ENCODE measurements at places on chromosomes 1 and 21.

GRCh38 chr21:25562660-25563059 lies 44.6 kb downstream of the MRPL39 start:
- DNase-seq: no peak

DNA sequence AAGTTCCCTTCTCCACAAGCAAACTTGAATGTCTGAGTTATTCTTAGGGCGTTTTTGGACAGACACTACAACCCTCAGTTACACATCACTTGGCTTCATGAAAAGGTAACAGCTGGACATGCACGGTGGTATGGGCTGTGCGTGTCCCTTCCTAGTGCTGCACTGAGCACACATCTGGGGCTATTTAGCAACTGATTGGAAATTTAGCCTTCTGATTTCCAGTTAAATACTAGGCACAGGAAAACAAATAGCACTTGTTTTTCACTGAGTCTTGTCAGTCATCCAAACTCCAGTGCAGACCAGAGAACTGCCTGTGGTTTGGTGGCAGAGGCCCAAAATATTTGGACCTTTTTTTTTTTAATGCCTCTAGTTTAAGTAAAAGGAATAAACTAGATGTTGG lies 134.7 kb downstream of the TGFBR3 start:
- DNase-seq: peak; percentile 89

- no peak for DNase-seq
Observed at GRCh38 chr1:177779166-177779965, 190.5 kb downstream of the SEC16B start.

DNA sequence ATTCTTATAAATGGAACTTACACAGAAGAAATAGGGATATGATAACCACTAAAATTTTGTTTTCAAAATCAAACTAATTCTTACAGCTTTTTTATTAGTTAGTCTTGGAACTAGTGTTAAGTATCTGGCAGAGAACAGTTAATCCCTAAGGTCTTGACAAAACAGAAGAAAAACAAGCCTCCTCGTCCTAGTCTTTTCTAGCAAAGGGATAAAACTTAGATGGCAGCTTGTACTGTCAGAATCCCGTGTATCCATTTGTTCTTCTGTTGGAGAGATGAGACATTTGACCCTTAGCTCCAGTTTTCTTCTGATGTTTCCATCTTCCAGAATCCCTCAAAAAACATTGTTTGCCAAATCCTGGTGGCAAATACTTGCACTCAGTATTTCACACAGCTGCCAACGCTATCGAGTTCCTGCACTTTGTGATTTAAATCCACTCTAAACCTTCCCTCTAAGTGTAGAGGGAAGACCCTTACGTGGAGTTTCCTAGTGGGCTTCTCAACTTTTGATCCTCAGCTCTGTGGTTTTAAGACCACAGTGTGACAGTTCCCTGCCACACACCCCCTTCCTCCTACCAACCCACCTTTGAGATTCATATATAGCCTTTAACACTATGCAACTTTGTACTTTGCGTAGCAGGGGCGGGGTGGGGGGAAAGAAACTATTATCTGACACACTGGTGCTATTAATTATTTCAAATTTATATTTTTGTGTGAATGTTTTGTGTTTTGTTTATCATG lies 42.3 kb upstream of the LAMC2 start:
- DNase-seq: no peak

- DNase-seq: peak; percentile 44
Observed at GRCh38 chr1:150309758-150310508, 11.4 kb upstream of the PRPF3 start.

- DNase-seq: no peak
Observed at GRCh38 chr1:56456435-56457101, 122.8 kb downstream of the PLPP3 start.

GRCh38 chr1:159877695-159878444 lies 15.4 kb upstream of the VSIG8 start:
- no peak for DNase-seq

GRCh38 chr1:38502758-38503157 lies 356.8 kb downstream of the RRAGC start:
- no peak for DNase-seq

GRCh38 chr1:183069562-183070216 lies 46.5 kb downstream of the LAMC1 start:
- no peak for DNase-seq

- DNase-seq: no peak
Observed at GRCh38 chr1:62589321-62589720, 8.0 kb upstream of the ANGPTL3 start.

DNA sequence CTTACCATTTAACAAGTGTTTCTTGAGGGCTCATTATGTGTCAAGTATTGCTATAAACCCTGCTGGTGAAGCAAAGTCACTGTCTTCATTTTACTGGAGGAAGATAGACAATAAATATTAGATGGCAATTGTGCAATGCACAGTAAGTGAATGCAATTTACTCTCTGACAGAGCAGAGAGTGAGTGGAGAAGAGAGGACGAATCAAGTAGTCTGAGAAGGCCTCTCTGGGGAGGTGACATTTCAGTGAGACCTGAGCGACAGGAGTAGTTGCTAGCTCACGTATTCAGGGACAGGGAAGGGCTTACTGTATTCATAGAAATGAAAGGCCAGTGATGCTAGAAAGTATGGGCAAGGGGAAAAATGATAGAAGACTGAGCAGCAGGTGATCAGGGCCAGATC lies 1.2 kb upstream of the NMNAT2 start:
- no peak for DNase-seq

- DNase-seq: no peak
Observed at GRCh38 chr1:43056460-43056859, 97.8 kb upstream of the SLC2A1 start.

DNA sequence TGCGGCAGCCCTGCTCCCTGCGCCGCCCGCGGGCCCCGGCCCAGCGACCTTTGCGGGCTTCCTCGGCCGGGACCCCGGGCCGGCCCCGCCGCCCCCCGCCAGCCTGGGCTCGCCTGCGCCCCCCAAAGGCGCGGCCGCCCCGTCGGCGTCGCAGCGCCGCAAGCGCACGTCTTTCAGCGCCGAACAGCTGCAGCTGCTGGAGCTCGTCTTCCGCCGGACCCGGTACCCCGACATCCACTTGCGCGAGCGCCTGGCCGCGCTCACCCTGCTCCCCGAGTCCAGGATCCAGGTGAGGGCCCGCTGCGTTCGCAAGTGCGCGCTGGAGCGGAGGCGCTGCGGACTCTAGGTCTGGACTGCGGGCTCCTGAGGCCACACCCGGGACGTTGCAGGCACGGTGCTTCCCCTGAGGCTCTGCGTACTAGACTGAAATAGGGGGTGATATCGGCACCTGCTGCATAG lies 351 bp downstream of the MIXL1 start:
- peak; percentile 3 for DNase-seq

GRCh38 chr1:26791148-26791547 lies 3.4 kb downstream of the PIGV start:
- no peak for DNase-seq

- no peak for DNase-seq
Observed at GRCh38 chr1:186042230-186042629, 308.0 kb downstream of the HMCN1 start.
